PC-9 (cell line): ENCODE measurements at places on chromosomes 3 and 15.

- no peak for DNase-seq
- H3K27ac ChIP-seq: 0 out of 2 replicates have a peak overlapping the region, but pooled peaks have one; percentile 23
- no peaks in the 10 kb centered on the region for H3K27me3 ChIP-seq
- H3K4me3 ChIP-seq: peak overlapping the region; percentile 100
- H3K36me3 ChIP-seq: peaks cover 15% of the 10 kb centered on the region; the same call in 1 of the 2 replicates
- peaks cover 54% of the 10 kb centered on the region for H3K4me1 ChIP-seq
Measured at GRCh38 chr15:78875107-78875914, 2.6 kb downstream of the MORF4L1 start.

GRCh38 chr15:46701346-46701745 is 1016.0 kb upstream of the SEMA6D start:
- H3K4me3 ChIP-seq: no peak overlapping the region
- H3K36me3 ChIP-seq: no peaks in the 10 kb centered on the region
- no peak for DNase-seq
- H3K4me1 ChIP-seq: no peaks in the 10 kb centered on the region
- H3K27me3 ChIP-seq: no peaks in the 10 kb centered on the region

GRCh38 chr3:195030791-195031321 is 240.1 kb downstream of the XXYLT1 start:
- no peaks in the 10 kb centered on the region for H3K36me3 ChIP-seq
- H3K27ac ChIP-seq: peak overlapping the region; percentile 83
- H3K4me3 ChIP-seq: peak overlapping the region; percentile 28; the same call in 1 of the 2 replicates
- H3K4me1 ChIP-seq: peaks cover 53% of the 10 kb centered on the region

GRCh38 chr3:194960446-194961032 is 274.9 kb downstream of the FAM43A start:
- H3K4me1 ChIP-seq: no peaks in the 10 kb centered on the region
- no peaks in the 10 kb centered on the region for H3K36me3 ChIP-seq
- no peak overlapping the region for H3K27ac ChIP-seq
- DNase-seq: no peak
- H3K27me3 ChIP-seq: no peaks in the 10 kb centered on the region

DNA sequence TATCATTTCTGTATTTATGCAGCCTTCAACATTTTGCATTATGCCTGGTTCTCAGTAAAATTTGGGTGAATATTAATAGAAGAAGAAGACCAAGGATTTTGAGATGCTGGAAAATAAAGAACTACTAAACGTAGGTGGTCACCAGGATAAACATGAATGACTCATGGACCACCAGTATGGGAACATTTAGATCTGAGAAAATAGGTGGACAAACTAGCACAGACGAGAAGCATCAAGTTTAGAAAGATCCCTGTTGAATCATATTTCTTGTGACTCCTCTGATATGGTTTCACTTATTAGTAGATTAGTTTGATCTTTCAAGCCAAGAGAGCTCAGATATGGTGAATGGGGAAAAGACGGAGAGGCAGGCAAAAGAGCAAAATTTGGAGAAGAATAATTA is 97.9 kb downstream of the RAP2B start:
- H3K4me1 ChIP-seq: no peaks in the 10 kb centered on the region
- no peaks in the 10 kb centered on the region for H3K27me3 ChIP-seq
- no peak overlapping the region for H3K4me3 ChIP-seq
- DNase-seq: no peak
- H3K27ac ChIP-seq: no peak overlapping the region
- H3K36me3 ChIP-seq: no peaks in the 10 kb centered on the region
